ENCODE measurements at places on chromosomes 5 and 9.

- no peak for DNase-seq
Measured at GRCh38 chr5:57442080-57442839, 40.4 kb downstream of the ACTBL2 start.

- DNase-seq: no peak
Measured at GRCh38 chr5:145110181-145110580, 725.0 kb downstream of the PRELID2 start.

GRCh38 chr9:135494791-135495559 lies 5.5 kb upstream of the MRPS2 start:
- no peak for DNase-seq

- DNase-seq: no peak
Measured at GRCh38 chr9:137296670-137297664, 5.1 kb downstream of the NRARP start.

GRCh38 chr9:33952066-33952465 lies 96.6 kb downstream of the UBAP2 start:
- DNase-seq: no peak

DNA sequence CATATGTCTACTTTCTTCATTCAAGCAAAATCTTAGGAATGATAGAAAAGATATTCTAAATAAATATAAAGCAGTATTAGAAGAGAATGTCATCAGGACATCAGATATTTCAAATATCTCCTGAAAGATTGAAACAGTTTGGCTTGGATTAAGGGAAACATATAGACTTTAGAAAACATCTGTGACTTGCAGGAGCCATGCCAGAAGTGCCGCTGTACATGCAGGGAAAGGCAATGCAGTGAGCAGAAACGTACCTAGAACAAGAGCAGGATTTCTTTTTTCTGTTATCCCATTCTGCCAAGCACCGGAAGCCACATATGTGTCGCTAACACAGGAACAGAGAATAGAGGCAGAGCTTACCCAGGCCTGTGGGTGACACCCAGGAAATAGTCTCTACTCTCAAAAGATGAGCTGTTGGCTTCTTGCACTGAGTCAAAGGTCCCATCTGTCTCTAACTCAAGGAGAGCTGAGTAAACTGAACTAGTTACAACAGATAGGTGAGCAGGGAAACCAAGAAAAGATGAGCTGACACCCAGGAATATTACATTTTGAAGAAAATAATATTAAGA lies 5.8 kb downstream of the ADAMTS19 start:
- DNase-seq: no peak

GRCh38 chr5:143734456-143734780 lies 77.5 kb upstream of the HMHB1 start:
- DNase-seq: no peak

DNA sequence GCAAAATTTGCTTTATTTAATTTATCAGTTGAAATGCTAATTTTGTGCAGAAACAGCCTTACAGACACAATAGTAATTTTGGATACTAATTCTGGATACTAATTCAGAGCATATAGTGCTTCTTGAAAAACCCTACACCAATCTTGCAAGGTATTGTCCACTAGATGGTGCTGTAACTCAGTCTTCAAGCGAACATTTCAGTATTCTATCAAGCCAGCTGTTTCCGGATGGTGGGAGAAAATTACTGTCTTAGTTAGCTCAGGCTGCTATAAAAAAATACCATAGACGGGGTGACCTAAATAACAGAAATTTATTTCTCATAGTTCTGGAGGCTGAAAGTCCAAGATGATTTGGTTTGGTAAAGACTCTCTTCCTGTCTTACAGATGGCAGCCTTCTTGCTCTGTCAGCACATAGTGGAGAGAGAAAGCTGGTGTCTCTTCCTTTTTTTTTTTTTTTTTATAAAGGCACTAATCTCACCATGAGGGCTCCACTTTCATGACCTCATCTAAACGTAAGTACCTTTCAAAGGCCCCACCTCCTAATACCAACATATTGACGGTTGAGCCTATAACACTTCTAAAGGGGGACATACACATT lies 1306.5 kb upstream of the CDH9 start:
- DNase-seq: no peak

GRCh38 chr9:110073356-110073905 lies 134.5 kb downstream of the C9orf152 start:
- no peak for DNase-seq

- peak; percentile 60 for DNase-seq
Measured at GRCh38 chr5:322281-322941, 897 bp downstream of the AHRR start.

GRCh38 chr5:6989230-6989629 lies 276.0 kb downstream of the TENT4A start:
- DNase-seq: no peak

DNA sequence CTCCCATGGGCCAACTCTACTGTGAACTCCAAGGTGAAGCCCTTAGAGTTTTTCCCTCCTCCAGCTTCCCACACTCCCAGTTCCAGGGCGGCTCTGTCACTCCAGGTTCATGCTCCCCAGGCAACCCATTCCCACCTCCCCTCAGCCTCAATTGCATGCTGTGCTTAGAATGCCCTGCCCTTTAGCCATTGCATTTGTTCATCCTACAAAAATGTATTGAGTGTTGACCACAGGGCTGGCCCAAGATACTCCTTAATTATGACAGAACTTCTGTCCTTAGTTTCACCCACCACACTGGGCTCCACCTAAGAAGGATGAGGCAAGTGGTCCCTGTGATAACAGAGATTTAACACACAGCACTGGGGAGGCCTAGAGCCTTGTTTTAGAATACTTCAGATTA lies 236.1 kb downstream of the ADAMTSL1 start:
- no peak for DNase-seq

DNA sequence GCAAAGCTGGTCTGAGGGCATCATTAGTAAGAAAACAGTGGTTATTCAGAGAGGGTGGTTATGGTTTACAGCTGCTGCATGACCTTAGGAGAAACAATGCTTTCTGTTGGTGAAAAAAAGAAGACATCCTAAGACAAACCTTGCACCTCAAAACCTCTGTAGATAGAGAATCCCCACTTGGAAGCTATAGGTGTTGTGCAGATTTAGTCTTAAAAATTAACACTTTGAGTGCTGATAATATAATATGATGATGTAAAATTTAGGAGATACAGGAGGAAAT lies 1.4 kb upstream of the PTTG1 start:
- no peak for DNase-seq

DNA sequence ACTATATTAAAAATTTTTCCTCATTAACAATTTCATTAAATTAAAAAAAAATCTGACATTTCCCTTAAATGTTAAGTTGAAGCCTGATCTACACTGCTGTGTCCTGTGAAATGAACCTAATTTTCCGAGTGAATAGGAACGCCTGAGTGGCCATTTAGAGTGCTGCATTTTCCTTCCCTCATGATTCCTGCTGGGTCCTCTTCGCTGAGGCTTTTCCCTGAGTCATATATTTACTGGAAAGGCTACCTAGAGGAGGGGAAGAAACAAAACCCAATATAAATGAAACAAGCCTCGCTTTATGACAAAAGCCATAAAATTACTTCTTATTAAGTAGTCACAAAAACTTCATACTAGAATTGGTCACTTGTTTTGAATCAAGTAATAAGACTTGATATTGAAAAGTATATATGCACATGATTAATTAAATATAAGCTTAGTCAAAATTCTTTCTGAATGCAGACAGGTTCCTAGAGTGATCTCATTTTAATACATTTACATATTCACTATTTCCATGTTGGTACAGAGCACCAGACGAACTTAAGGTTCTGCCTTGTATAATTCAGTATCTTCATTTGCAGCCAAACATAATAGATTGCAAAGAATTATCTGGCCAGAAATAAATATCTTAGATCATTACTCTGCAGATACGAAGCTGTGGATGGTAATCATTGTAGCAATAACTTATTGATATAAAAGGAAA lies 6.3 kb upstream of the ISCA1 start:
- no peak for DNase-seq

GRCh38 chr5:149683964-149684363 lies 46.1 kb upstream of the PPARGC1B start:
- DNase-seq: no peak

GRCh38 chr5:181173027-181173419 lies 25.6 kb downstream of the OR2V2 start:
- DNase-seq: peak; percentile 40

DNA sequence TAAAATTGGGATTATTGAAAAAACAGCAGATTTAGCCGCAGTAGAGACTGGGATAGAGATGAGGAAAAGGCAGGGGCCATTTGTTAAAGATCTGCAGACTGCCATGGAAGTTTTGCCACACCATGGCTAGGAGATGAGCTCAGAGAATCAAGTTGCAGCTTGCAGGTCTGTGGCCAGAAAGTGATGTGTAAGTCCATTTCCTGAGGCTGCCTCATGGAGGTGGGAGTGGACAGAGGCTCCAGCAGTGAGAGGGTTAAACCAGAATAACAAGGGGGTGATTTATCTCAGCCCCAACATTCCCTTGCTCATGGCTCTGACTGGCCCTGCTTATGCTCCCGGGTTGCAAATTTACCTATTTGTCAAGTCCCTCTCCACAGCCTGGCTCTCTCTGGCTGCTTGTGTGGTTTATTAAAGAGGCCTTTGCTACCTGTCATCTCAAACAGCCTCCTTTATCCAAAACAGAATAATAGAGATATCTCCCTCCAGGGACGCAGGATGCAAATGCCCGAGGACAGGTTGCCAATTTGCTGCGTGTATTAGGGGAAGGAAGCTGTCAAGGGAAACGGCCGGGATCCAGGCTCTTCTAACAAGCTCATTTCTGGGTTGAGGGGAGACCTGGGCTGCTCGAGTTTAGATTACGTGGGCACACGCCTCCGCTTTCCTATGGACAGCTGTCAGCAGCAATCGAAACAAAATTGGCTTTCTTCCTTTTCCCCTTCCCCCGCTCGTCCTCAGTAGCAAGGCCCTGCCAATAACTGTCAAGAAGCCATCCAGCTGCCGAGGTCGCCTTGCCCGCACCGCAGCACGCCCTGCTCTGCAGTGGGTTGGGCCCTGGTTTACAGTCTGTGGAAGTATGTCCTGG lies 72.8 kb upstream of the PITX1 start:
- DNase-seq: no peak

DNA sequence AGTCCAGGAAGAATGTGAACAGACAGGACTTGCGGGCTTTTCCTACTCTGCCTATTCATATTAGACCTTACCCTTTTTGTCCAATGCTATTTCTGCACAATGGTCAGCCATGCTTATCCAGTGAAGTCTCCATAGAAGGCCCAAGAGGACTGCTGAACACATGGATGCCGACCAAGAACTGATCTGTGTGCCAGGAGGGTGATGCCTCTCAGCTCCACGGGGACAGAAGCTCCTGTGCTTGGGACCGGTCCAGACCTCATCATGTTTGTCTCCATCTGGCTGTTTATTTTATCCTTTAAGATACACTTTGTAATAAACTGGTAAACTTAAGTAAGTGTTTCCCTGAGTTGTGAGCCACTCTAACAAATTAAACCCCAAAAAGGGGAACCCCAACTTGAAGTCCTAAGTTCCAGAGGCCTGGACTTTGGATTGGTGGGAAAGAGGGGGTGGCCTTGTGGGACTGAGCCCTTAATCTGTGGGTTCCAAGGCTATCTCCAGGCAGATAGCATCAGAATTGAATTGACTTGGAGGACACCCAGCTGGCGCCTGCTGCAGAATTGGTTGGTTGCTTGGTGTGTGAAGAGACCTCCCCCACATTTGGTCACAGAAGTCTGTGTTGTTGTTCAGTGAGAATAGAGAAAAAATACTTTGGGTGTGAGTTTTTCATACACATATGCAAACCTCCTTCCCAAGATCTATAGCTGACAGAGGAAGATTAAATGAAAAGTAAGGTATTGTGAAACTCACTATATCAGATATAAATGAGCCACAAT lies 57.9 kb upstream of the ANKH start:
- DNase-seq: no peak

DNA sequence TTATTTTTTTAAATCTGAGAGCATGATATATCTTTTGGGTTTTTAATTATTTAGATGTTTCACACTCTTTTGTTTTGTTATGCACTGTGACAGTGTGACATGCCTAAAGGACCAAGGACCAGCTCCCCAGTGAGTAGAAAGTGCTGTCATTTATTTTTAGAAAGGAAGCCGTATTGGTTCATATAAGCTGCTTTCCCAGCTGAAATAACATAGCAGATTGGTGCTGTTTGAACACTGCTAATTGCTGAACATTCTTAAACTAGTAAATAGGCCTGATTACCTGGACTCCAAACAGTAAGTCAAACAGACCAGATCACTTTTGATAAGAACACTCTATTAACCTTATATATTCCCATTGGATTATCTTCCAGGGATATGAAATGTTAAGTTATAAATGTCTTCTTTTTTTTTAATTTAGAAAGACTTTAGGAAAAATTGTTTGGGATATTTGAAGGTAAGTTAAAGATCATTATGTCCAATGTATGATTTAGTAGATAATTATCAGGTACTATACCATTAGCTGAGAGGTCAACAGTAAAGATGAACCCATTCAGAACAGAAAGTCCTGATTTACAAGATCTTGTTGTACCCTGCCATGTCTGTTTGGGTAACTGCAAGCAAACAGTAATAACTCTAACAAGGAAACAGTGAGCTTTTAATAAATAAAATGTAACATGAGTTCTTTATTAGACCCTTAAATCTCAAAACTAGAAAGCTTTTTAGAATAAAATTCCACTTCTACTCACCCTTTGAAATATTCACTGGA lies 27.8 kb upstream of the ELL2 start:
- no peak for DNase-seq

- DNase-seq: no peak
Measured at GRCh38 chr9:82363682-82364081, 375.1 kb downstream of the SPATA31D1 start.

GRCh38 chr9:126401107-126401506 lies 74.5 kb downstream of the MVB12B start:
- DNase-seq: no peak

GRCh38 chr9:104869811-104870210 lies 58.1 kb downstream of the ABCA1 start:
- DNase-seq: no peak

GRCh38 chr9:4844056-4844838 lies 51.5 kb downstream of the RCL1 start:
- DNase-seq: no peak

DNA sequence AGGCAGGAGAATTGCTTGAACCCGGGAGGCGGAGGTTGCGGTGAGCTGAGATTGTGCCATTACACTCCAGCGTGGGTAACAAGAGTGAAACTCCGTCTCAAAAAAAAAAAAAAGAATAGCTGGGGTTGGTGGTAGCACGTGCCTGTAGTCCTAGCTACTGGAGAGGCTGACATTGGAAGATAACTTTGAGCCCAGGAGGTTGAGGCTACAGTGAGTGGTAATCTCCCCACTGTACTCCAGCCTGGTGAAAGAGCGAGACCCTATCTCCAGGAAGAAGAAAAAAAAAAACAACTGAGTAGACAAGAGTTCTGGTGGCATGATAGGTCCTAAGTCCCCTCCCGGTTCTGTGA lies 26.3 kb downstream of the GOLGA2 start:
- no peak for DNase-seq

DNA sequence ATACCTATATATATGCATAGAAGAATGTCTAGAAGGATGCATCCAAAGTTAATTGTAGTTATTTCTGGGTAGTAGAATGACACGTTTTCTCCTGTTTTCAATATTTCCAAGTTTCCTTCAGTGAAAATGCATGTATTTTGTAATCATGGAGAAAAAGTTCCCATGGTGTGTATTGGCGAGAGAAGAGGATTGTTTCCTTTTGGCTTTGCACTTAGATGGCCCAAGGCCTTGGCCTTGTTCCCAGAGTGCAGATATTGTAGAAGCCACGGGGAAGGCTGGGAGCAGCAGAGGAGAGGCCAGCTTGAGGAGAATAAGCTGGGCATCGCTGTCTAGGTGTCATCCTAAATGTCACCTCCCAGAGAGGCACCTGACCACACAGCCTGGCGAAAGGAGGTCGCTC lies 44.0 kb downstream of the IRF1 start:
- no peak for DNase-seq

GRCh38 chr9:110261632-110262031 lies 5.3 kb upstream of the TXN start:
- DNase-seq: no peak
